ENCODE measurements at places on chromosomes 2 and 18.

GRCh38 chr2:39142904-39143605, 22.2 kb upstream of the SOS1 start:
- no peak for DNase-seq

- DNase-seq = no peak
Observed at GRCh38 chr18:7805096-7805495, 238.0 kb downstream of the PTPRM start.

- no peak for DNase-seq
Observed at GRCh38 chr2:120344214-120344975, 1.5 kb upstream of the INHBB start.

DNA sequence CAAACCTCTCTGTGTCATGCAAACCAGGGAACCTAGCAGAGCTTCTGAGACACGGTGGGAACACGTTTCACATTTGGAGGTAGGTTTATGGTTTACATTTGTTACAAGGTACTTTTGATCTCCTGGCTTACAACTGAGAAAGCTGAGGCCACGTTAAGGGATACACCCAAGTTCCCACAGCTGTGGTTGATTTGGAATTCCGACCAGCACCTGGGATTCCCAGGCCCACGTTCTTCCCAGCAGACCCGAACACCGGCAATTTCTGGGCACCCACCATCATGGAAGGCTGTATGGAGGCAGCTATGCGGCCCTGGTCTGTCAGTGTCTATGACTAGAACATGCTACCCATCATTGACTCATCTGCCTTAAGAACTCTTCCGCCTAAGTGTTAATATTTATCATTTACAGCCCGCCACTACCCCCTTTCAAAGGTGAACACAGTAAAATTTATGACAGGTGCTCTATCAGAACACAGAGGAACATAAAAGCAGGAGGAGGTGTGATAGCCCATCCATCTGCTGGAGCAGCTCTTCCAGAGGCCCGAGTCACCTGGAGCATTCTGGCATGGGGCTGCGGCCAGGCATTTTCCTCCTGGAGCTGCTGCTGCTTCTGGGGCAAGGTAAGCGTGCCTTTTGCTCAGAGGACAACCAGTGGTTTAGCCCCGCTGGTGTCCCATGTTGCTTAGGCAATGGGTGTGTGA, at the start of gene PLB1:
Gene PLB1 (plus strand): TSS at position 510 of the 700 bp plus-strand sequence. CDS start 55 bp downstream, at position 565.
- DNase-seq = no peak

GRCh38 chr2:52632543-52632942, 1135.1 kb upstream of the CHAC2 start:
- no peak for DNase-seq

- no peak for DNase-seq
Observed at GRCh38 chr2:201194097-201194496, 11.2 kb downstream of the CASP10 start.

DNA sequence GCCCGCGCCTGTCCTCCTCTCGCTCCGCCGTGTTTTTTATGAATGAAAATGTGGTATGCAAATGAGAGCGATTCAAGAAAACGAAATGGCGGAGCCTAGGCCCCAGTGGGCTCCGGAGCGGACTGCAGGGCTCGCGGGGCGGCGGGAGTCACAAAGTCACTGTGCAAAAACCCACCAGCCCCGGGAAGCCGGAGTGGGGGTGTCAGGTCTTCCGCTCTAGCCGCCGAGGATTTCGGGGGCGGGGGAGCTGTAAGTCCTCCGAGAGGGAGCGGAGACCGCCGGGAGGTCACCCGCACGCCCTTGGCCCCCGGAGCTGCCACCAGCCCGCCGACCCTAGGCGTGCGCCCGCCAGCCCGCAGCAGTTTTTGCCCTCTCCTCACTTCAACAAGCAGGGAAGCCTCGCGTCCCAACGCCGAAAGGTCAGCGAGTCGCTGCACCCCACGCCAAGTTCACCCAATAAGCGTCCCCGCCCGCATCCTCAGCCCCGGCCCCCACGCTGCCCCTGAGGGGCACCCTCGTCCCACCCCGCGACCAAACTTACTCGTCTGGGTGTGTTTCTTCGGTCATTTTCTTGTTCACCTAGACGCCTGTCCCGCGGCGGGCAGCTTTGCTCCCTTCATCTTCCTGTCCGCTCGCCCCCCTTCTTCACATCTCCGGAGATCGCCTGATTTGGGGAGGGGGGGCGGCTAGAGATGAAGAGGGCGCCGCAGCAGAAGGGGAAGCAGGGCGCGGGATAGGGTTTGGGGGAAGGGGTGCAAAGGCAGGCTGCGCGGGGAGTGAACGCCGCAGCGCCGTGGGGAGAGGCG, 775 bp downstream of the SPRED2 start:
- peak; percentile 25 for DNase-seq

DNA sequence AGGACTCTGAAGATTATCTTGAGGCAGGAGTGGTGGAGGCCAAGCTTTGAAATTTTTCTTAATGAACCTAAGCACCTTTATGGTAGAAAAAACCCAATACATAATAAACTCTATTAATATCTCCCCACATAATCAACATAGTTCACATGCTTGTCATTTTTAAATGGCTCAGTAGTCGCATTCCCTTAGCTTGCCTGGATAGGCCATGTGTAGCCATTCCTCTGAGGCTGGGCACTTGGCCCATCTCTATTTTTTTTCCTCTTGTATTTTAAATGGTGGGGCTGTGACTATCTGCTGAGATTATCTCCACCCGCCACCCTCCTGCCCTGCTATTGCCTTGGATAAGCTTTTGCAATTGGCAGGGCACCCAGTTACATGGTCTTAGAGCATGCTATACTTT, 143.1 kb downstream of the FHOD3 start:
- DNase-seq = no peak

GRCh38 chr2:35978218-35978617, 377.4 kb upstream of the CRIM1 start:
- DNase-seq = no peak

- no peak for DNase-seq
Observed at GRCh38 chr2:174615871-174616436, 18.4 kb upstream of the WIPF1 start.

DNA sequence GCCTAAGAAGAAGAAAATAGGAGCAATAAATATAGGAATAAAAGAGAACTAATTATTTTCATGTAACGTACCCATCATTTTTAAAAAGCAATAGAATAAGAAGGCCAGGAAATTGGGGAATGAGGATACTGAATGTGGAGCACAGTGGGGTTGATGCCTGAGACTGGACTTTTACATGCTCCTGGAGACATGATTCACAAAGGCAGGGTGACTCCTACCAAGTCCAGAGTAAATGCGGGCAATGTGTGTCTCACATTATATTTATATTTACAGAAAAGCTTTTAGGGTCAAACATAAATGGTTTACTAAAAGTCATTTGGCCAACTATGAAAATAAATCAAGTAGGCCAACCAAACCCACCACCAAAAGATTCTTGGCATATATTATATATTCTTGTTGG, 87.9 kb upstream of the COL5A2 start:
- DNase-seq = no peak

GRCh38 chr2:177474301-177474700, 81.7 kb downstream of the AGPS start:
- DNase-seq = no peak

DNA sequence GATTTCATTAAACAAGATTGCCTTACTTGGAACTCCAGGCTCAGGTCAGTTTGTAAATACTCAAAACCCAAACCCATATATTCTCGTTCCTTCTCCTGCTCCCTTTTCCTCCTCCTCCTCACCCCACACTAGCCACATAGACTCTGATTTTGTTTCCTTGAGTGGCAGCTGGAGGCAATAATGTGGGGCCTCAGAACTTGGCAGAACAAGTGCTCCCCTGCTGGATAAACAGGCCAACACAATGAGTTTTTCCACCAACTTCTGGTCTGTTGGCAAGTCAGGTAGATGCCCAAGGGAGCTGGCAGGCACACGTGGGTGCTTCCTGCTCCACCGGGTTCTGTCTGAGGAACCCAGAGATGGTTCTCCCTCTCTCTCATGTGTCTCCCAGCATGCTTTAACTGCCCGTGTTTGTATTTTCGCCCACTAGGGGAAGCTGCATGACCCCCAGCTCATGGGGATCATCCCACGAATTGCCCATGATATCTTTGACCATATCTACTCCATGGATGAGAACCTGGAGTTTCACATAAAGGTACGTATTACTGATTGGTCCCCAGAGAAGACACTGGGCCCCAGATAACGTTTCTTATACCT, 61.9 kb downstream of the KIF5C start:
- DNase-seq = no peak

- no peak for DNase-seq
Observed at GRCh38 chr2:170818752-170819470, 2.2 kb downstream of the GAD1 start.

DNA sequence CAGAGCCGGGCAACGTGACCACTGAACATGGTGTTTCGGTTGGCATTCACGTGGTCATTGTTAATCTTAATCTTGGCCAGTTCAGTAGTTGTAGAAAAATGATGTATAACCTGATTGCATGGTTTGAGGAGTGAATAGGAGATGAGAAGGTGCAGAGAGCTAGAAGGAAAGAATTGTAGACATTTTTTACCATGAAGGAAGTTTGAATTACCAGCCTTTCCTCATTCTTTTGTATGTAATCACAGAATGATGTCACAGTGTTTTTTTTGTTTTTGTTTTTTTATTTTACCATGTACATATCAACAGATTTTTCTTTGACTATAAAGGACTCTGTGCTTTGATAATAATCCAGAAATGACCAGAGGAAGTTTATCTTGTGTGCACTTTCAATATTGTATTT, 126.3 kb downstream of the LTBP1 start:
- DNase-seq = no peak

DNA sequence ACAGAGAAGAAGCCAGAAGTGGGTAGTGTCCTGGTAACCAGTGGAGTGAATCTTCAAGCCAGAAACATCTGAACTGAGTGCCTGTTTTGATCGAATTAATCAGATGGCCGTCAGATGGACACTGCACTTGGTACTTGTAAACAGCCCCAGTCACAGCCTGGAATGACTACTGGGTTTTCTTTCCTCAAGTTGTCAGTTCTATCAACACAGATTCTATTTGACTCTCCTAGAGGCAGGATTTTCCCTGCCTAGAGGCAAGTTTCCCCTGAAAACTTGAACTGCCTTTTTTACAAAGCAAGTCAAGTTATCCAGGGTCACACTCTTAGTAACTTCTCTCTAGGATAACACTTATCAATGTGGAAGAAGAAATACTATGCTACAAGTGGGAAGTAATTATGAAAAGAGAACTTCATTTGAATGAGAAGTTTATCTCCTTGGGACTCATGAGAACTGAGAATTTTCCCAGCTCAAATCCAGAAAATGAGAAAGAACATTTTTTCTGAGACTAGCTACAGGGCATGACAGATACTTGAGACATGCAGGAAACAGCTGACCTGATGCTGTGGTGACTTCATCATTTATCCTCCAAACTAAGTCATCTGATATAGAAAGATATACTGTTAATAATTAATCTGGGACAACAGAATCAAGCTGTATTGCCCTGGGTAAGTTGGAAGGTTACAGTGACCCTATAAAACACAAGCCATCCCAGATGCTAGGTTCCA, 36.0 kb downstream of the SULT1C2 start:
- no peak for DNase-seq

DNA sequence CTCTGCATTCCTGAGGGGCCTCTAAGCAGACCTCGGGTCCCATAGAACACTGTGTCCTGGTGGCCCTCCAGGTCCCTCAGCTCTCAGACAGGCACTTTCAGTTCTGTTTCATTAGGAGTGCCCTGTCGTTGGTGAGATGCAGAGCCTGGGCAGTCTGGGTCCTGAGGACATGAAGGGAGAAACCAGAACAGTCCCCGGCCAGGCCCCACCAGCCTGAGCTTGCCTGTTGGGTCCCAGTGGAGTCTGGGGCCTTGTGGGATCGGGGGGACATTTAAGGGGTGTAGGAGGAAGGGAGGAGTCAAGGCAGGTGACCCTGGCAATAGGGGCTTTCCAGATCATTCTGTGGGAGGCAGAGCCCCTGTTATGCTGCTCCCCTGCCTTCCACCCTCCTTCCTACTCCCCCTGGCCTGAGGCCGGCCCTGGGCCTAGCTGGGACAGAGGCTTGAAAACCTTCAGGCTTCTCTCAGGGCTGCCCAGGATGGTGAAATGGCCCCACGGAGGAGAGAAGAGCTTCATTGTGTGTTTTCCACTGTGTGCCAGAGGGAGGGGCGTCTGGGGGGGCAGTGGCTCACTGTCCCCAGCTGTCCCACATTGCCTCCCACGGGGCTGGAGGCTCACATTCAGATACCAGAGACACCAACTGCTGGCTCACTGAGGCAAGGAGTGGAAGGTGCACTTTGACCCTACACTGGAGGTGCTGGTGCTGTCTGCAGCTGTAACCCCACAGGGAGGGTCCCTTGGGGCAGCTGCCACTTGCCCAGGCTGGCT, 26.6 kb upstream of the CATIP start:
- DNase-seq = no peak

DNA sequence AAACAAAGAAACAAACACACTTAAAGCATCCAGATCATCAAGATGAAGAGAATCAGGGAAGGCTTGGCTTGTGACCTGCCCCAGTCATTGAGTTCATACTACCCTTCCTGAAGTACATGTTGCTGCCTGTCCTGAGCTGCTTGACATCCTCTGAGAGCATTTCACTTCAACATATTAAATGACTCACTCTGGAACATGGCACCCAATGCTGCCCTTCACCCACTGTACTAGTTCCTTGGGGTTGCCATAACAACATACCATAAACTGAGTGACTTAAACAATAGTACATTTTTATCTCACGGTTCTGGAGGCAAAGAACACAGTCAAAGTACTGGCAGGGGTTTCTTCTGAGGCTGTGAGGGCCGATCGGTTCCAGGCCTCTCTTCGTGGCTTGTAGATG, 371.3 kb downstream of the RNF144A start:
- DNase-seq = no peak

DNA sequence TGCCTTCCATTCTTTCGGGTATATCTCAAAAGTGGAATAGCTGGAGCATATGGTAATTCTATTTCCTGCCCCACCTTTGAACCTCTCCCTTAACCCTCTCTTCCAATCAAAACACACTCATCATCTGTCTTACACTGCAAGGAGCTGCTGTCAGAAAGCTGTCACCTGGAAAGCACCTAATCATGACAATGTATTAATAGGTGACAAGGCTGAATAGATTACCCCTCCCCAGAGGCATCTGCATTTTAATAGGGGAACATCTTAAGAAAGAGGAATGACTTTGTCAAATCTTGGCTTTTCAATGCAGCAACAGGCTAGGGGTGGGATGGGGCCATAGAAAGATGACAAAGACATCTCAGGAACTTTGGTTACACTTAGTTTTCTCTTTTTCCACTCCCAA, 41.3 kb downstream of the CHMP3 start:
- no peak for DNase-seq

DNA sequence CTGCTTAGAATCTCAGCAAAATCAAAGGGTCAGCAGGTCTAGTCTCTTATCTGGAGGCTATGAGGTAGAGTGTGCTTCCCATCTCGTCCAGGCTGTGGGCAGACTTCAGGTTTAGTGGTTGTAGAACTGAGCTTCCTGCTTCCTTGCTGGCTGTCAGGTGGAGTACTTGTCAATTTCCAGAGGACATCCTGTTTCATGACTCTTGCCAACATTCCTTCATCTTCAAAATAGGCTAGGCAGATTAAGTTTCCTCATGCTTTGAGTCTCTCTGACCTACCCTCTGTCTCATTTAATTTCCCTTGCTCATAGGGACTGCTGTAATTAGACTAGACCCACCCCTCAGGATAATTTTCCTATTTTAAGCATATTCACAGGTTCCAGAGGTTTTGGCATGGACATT, 562.6 kb downstream of the SPAG16 start:
- no peak for DNase-seq

Measured in CD4-positive, alpha-beta T cell treated with Interferon gamma for 1 hour (primary cell).